ENCODE measurements at places on chromosomes 5 and 9.

DNA sequence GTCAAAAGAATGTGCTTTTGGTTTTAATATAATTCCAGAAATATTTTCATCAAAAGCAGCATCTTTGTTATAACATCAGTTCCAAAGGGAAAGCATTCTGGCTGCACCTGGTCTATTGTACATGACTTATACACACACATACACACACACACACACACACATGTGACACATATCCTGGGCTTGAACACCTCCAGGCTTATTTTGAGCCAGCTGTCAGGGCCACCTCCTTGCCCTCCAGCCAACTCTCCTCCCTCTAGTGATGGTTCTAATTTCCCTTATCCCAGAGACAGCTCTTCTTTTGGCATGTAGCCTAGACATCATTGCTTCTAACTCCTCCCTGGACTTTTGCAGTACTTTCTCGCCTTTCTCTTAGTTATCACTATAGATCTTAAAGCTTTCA, 115.0 kb downstream of the PIK3R1 start:
- DNase-seq: no peak

GRCh38 chr9:14315875-14316601, 2.1 kb upstream of the NFIB start:
- no peak for DNase-seq

DNA sequence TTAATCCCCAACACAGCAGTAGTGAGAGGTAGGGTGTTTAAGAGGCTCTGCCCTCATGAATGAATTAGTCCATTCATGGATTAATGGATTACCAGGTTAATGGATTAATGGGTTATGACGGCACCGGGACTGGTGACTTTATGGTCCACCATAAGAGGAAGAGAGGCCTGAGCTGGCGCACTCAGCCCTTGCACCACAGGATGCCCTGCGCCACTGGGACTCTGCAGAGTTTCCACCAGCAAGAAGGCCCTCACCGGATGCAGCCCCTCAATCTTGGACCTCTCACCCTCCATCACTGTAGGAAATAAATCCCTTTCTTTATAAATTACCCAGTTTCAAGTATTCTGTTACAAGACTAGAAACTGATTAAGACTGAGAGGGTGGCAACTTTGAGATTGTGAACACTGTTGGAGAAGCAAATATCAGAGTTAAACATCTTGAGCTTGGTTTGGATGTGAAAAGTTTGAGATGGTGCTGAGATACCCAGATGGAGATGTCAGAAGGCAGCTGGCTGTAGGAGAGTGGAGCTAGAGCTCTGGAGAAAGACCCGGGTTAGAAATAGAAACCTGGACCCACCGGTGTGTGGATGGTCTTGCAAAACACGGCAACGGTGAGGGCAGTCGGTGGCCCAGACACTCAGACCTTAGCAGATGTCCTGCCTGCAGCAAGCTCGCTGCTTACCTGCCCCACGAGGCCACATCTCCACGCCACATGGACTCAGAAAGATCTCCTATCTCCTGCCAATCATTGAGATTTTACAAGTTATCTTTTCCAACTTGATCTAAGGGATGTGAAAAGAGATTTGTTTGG, 98.8 kb downstream of the HSD17B3 start:
- no peak for DNase-seq

GRCh38 chr5:120419127-120419526, 45.0 kb upstream of the PRR16 start:
- peak; percentile 3 for DNase-seq

- no peak for DNase-seq
Observed at GRCh38 chr9:1171546-1171945, 121.4 kb downstream of the DMRT2 start.

DNA sequence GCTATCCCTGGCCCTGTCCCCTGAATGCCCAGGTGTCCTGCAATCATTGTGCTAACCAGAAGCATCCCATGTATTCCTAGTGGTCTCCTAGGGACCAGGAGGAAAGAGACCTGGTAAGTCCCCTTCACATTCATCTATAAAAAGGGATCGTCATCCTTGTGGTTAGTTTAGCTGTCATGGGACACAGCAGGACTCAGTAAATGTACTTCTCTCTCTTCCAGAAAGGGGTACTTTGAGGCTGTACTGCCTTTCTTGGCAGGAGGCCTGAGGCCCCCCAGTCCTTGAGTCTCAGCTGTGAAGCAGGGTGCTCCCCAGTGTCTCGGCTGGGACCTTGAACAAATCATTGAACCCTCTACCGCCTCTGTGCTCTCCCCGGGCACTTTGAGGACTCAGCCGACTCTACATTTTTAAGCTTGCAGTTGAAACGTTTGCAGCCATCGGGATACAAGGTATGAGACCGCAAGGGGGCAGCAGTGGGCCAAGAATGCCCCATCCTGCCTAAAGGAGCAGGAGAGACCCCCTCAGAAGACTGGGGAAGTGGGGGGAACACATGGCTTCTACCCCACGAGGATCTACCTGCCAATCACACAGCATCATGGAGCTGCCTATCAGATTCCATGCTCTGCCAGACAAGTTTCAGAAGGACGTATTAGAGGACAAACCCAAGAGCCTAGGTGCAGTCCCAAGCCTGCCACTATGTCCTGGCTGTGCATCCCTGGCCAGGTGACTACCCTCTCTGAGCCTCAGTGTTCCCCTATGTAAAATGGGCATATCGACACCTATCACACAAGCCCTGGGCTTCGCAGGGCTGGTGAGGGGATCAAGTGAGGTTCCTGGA, 2.4 kb upstream of the PHYKPL start:
- DNase-seq: peak; percentile 92

- DNase-seq: no peak
Observed at GRCh38 chr9:93585259-93585658, 8.9 kb downstream of the PHF2 start.

DNA sequence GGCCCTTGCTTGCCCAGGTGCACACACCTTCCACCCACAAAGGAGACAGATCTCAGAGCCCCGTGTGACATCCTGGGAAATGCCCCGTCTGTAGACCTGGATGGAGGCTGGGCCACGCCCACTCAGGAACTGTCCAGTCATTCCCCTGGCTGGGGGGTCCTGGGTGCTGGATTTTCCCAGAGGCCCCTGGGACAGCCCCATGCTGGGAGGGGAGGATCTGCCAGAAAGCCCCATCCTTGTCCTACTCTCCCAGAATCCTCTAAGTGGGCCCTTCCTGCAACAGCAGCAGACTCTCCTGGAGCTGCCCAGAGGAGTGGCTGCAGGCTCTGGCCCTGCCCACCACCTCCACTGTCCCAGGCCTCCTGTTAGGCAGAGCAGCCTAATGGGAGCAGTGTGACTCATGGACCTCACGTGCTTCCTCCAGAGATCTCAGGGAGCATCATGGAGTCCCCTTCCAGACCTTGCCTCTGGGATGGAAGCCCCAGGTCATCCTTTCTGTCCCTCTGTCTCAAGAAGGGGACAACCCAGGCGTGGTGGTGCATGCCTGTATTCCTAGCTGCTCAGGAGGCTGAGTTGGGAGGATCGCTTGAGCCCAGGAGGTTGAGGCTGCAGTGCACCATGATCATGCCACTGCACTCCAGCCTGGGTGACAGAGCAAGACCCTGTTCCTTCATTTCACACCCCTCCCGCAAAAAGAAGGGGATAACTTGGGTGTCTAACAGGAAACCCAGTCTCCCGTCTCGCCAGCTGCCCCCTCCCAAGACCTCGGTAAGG, 51.7 kb downstream of the JADE2 start:
- DNase-seq: no peak

DNA sequence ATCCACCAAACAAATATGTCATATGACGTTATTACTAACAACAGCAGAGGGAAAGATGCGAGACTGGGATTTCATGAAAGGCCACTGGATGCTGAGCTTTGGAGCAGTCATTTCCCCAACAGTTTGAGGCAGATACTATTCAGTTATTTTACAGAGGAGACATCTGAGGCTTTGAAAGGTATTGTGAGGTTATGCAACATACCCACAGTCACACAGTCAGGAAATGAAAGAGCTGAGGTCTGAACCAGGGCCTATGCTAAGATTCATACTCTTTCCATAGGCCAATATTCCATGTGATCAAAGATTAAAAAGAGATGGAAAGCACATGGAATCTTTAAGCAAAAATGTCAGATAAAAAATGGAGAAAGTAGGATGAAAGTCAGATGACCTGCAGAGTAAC, 63.0 kb downstream of the LPAR1 start:
- no peak for DNase-seq

DNA sequence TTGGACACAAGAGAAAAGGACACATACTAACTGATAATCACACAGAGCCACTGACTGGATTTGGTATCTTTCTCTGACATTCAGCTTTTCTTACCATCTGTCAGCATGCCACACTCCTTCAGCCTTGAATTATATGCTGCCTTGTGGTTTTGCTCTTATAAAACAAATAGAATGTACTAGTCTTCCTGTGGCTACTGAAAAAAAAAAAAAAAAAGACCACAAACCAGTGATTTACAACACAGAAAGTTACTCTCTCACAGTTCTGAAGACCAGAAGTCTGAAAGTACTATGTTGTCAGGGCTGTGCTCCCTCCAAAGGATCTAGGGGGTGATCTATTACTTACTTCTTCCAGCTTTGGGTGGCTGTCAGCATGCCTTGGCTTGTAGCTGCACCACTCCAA, 82.3 kb downstream of the THBS4 start:
- peak; percentile 24 for DNase-seq

DNA sequence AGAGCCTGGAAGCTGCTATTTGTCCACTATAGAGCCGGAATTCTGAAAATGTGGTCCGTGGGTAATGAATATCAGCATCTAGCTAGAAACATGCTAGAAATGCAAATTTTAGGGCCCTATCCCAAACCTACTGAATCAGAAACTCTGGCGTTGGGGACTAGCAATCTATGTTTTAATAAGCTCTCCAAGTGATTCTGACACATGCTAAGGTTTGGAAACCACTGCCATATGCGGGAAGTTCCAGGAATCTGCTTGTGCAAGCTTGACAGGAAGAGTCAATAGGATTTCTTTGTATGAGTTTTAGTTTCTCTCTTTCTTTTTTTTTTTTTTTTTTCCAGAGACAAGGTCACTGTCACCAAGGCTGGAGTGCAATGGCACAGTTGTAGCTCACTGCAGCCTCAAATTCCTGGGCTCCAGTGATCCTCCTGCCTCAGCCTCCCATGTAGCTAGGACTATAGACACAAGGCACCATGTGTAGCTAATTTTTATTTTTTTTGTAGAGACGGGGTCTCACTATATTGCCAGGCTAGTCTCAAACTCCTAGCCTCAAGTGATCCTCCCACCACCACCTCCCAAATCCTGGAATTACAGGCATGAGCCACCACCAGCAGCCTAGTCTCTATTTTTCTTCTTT, 26.4 kb upstream of the CARNMT1 start:
- no peak for DNase-seq
